Upper lobe of right lung (tissue), 1 donor: ENCODE measurements at places on chromosomes 13 and 19.

- H3K4me3 ChIP-seq: no peak overlapping the region
- no peak overlapping the region for H3K27ac ChIP-seq
- H3K27me3 ChIP-seq: no peaks in the 10 kb centered on the region
- no peak for DNase-seq
- peaks cover 6% of the 10 kb centered on the region for H3K36me3 ChIP-seq
Measured at GRCh38 chr19:514166-514663, 6.9 kb downstream of the TPGS1 start.

DNA sequence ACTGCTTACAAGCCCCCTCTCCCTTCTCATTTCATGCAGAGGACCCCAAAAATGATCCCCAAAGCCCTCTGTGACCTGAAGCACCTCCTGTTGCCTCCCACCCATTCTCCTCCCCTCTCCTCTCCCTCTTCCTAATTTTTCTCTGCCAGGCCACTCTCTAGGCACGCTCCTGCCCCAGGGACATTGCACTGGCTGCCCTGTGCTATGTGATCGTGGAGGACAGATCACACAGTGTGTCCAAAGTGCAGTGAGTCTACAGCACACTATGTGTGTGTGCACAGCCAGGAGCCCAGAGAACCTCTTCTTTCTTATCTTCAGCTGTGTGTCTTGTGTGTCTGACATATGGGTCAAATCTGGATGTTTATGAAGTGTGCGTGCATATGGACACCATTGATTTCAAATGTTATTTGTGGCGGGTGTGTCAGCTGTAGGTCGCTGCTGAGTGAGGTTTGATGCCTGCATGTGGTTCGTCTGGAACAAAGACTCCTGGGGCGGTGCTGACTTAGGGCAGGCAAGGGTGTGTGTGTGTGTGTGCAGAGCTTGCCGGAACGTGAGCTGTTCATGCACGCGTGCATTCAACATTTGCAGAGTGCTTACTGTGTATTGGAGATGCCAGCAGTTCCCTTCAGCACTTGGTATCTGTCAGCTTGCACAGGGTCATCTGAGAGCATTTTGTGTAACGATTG, 2.1 kb upstream of the KLHL26 start:
- H3K36me3 ChIP-seq: no peaks in the 10 kb centered on the region
- no peak overlapping the region for H3K4me3 ChIP-seq
- peaks cover 20% of the 10 kb centered on the region for H3K4me1 ChIP-seq

DNA sequence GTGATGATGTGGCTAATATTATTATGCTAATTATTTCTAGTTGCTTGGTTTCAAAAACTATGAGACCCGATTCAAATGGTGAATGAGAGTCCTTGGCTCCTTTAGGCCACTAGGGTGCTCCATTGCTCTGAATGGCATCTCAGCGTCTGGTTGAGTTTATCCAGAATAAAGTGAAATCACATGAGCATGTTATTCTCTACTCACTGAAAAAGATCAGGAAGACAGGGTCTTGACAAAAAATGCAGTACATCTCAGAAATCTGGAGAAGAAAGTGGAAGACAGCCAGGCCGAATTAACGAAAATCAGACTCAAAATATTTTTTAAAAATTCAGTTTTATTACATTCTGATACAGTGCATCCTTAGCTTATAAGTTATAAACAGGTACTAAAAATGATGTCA, 516.2 kb downstream of the MYO16 start:
- no peaks in the 10 kb centered on the region for H3K4me1 ChIP-seq
- no peaks in the 10 kb centered on the region for H3K36me3 ChIP-seq
- peaks cover 14% of the 10 kb centered on the region for H3K27me3 ChIP-seq
- DNase-seq: no peak
- no peak overlapping the region for H3K27ac ChIP-seq

DNA sequence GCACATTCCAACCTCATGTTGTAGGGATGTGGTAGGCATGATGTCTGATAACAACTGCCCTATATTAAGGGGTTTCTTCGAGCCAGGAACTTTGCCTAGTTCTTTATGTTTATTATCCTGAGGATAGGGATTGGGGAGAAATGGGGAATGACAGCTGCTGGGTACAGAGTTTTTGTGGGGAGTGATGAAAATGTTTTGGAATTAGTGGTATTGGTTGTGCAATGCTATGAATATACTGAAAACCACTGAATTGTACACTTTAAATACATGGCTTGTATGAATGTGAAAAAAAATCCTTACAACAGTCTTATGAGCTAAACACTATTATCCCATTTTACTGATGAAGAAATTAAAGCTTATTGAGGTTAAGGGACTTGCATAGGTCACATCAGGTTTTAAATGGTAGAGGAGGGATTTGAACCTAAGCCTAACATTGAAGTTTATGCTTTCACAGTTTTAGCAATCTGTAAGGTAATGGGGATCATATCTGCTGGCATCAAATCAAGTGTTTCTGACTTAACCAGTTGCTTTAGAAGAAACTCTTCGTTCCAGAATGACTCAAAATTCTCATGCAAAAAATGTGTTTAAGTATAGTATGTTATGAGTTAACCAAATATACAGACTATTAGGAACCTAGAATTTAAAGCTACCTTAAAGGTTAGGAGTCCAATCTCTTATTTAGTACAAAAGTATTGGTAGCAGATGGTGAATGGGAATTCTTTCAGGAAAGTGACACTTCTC, 61.4 kb downstream of the ERCC5 start:
- no peak overlapping the region for H3K27ac ChIP-seq
- H3K4me1 ChIP-seq: no peaks in the 10 kb centered on the region
- H3K4me3 ChIP-seq: no peak overlapping the region
- no peaks in the 10 kb centered on the region for H3K36me3 ChIP-seq
- no peaks in the 10 kb centered on the region for H3K27me3 ChIP-seq

GRCh38 chr19:10207026-10207425, 12.3 kb upstream of the DNMT1 start:
- H3K27me3 ChIP-seq: no peaks in the 10 kb centered on the region
- H3K36me3 ChIP-seq: no peaks in the 10 kb centered on the region
- no peak overlapping the region for H3K27ac ChIP-seq
- H3K4me1 ChIP-seq: no peaks in the 10 kb centered on the region

GRCh38 chr13:27830010-27830409, 37.7 kb downstream of the GSX1 start:
- H3K4me3 ChIP-seq: peak overlapping the region; percentile 27
- DNase-seq: peak; percentile 81
- H3K27ac ChIP-seq: no peak overlapping the region
- H3K27me3 ChIP-seq: peaks cover 52% of the 10 kb centered on the region
- H3K36me3 ChIP-seq: no peaks in the 10 kb centered on the region

DNA sequence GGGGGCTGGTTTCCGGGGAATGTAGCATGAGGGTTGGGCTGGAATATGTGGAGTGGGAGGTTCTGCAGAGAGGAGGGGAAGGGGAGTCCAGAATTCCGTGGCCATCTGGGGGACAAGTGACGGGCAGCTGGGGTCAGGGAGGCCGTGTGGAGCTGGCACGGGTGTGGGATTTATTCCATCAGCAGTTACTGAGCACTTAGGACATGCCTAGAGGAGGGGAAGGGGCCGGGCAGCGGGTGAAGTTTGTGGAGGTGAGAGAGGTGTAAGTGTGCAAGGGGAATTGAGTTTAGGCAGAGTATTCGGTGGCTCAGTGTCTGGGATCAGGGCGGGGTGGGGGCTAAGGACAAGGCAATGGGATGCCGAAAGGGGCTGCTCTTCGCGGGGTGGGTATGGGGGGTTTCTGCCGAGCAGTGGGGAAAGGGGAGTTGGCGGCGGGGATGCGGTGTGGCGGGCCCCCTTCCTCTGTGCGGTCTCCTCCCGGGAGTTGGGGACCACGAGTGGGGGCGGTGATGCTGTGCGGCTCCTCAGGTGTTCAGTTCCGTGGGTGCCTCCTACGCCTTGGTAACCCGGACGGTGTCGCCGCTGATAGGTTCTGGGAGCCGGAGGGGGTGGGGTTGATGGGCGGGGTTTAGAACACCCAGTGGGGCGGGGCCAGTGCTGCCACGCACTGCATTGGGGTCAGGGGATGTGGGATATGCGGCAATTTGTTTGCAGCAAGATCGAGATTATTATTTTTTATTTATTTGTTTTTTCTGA, 5.4 kb downstream of the CCDC61 start:
- peaks cover 4% of the 10 kb centered on the region for H3K36me3 ChIP-seq
- peaks cover 6% of the 10 kb centered on the region for H3K4me1 ChIP-seq
- peak; percentile 83 for DNase-seq
- H3K27me3 ChIP-seq: no peaks in the 10 kb centered on the region

DNA sequence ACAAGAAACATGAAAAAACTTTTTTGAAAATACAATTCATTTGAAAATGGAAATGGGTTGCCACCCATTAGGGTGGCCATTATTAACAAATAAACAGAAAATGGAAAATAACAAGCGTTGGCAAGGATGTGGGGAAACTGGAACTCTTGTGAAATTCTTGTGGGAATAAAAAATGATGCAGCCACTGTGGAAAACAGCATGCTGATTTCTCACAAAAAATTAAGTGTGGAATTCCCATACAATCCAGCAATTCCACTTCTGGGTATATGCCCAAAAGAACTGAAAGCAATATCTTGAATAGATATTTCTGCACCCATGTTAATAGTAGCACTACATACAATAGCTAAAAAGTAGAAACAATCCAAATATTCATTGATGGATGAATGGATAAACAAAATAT, 165.2 kb downstream of the DCLK1 start:
- H3K27ac ChIP-seq: no peak overlapping the region
- DNase-seq: no peak
- no peak overlapping the region for H3K4me3 ChIP-seq
- H3K27me3 ChIP-seq: no peaks in the 10 kb centered on the region
- no peaks in the 10 kb centered on the region for H3K36me3 ChIP-seq
- H3K4me1 ChIP-seq: no peaks in the 10 kb centered on the region

DNA sequence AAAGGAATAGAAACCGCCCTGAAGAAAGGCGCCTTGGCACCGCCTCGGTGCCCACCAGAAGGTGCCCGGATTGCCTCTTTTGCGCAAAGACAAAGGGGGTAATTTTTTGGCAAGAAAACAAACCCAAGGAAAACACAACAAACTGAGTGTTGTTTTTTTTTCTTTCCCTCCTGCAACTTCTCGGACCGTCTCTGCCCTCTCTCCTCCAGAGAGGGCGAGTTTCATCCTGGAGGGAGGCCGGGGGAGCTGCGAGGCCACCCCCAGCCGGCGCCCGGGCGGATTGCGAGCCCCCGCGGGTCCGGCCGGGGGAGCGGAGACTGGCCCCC, 2.3 kb downstream of the ZNF536 start:
- H3K4me1 ChIP-seq: no peaks in the 10 kb centered on the region
- no peak for DNase-seq
- H3K36me3 ChIP-seq: no peaks in the 10 kb centered on the region
- no peak overlapping the region for H3K27ac ChIP-seq
- H3K27me3 ChIP-seq: peaks cover 37% of the 10 kb centered on the region
- no peak overlapping the region for H3K4me3 ChIP-seq

DNA sequence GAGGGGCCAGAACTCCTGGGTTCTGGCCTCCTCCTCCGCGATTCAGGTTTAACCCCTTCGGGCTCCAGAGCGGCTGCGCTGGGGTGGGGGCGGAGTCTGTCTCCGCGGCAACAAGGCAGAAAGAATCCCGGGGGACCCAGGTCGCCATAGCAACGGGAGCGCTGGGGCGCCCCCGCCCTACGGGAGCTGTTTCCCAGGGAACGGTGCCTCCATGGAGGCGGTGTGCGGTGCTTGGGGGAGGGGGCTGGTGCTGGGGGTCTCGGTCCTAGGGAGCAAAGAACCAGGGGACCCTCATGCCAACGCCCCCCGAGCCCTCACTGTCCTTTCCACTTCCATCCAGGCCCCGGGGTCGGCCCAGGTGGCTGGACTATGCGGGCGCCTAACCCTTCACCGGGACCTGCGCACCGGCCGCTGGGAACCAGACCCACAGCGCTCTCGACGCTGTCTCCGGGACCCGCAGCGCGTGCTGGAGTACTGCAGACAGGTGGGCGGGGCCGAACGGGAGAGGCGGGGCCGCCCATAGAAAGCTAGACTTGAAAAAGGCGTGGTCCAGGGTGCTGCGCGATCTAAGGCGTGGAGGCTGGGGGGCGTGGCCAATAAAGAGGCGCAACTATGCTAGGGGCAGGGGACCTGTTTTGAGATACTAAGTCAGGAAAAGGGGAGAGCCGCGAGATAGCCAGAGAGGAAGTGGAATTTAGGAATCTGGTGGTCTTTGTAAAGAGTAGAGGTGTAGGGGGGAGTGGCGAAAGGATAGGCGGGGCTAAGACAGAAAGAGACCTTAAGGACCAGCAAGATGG, 1.2 kb downstream of the APLP1 start:
- no peaks in the 10 kb centered on the region for H3K36me3 ChIP-seq
- peaks cover 28% of the 10 kb centered on the region for H3K27me3 ChIP-seq
- peak; percentile 83 for DNase-seq
- no peak overlapping the region for H3K4me3 ChIP-seq
- H3K27ac ChIP-seq: no peak overlapping the region

DNA sequence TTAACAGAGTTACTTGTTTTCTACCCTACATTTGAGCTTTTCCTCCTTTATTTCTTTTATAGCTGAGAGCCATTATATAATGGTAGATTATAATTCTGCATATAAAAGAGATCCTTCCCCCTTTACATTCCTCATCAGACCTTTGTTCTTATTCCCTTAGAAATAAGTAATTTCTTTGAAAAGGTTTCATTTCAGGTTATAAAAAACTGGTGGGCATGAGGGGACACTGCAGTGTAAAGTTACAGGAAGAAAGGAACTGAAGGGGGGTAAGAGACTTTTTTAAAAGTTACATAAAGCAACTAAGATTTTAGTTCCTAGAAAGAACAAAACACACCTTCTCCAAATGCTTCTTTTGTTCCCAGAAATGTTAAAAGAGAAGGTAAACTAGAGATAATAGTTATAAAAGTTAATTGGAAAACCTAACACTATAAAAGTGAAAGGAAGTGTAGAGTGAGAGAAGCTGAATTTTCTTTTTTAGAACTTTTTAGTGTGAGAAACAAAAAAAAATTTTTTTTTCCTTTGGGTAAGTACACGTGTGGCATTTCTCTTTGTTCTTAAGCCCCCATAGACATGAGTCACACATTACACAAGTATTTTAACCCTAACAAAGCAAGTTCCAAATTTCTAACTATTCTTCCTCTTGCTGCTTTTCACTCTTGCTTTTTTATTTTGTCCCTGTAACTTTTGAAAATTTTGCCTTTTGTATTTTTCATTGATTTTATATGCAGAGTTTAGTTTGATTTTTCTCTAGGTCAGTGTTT, 106.4 kb upstream of the MLNR start:
- peaks cover 32% of the 10 kb centered on the region for H3K36me3 ChIP-seq
- H3K4me3 ChIP-seq: no peak overlapping the region
- no peaks in the 10 kb centered on the region for H3K27me3 ChIP-seq

GRCh38 chr19:38555200-38555599, 62.6 kb downstream of the MAP4K1 start:
- H3K27ac ChIP-seq: no peak overlapping the region
- no peak for DNase-seq
- H3K4me1 ChIP-seq: no peaks in the 10 kb centered on the region
- H3K36me3 ChIP-seq: no peaks in the 10 kb centered on the region

- H3K4me3 ChIP-seq: no peak overlapping the region
- peaks cover 5% of the 10 kb centered on the region for H3K36me3 ChIP-seq
- peaks cover 64% of the 10 kb centered on the region for H3K4me1 ChIP-seq
- H3K27me3 ChIP-seq: no peaks in the 10 kb centered on the region
- H3K27ac ChIP-seq: peak overlapping the region; percentile 52
Measured at GRCh38 chr19:5954293-5954692, 23.6 kb downstream of the RANBP3 start.

- no peaks in the 10 kb centered on the region for H3K4me1 ChIP-seq
- no peak overlapping the region for H3K4me3 ChIP-seq
- no peak for DNase-seq
Measured at GRCh38 chr13:72920097-72920496, 138.2 kb downstream of the PIBF1 start.

GRCh38 chr13:35349052-35349451, 127.4 kb downstream of the MAB21L1 start:
- no peaks in the 10 kb centered on the region for H3K36me3 ChIP-seq
- H3K4me3 ChIP-seq: no peak overlapping the region
- no peak for DNase-seq
- no peak overlapping the region for H3K27ac ChIP-seq

- H3K4me1 ChIP-seq: peaks cover 18% of the 10 kb centered on the region
- no peaks in the 10 kb centered on the region for H3K36me3 ChIP-seq
- peak overlapping the region; percentile 30 for H3K4me3 ChIP-seq
- DNase-seq: no peak
- peaks cover 81% of the 10 kb centered on the region for H3K27me3 ChIP-seq
Measured at GRCh38 chr13:94713561-94714182, 1.3 kb upstream of the SOX21 start.
